B cell (primary cell): ENCODE measurements at places on chromosomes 3 and 15.

DNA sequence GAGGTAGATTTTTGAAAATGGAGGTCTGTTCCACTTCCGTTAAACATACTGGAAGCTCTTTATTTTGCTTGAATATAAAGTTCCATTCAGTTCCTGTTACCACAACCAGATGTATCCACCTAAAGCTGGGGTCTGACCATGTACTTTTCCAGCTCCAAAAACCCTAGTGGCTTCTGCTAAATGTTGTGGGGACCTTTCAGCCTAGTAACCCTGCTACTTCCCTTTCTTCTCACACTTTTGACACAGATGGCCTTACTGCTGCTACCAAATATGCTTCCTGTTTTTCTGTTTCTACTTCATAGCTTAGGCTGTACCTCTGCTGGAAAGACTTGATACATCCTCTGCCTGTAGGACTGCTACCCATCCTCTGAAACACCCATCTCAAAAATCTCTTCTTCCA is 87.8 kb downstream of the COL6A6 start:
- DNase-seq = no peak

GRCh38 chr3:129603991-129604749 is 2.3 kb downstream of the PLXND1 start:
- no peak for DNase-seq

GRCh38 chr15:42727750-42728381 is 9.1 kb downstream of the CDAN1 start:
- no peak for DNase-seq

DNA sequence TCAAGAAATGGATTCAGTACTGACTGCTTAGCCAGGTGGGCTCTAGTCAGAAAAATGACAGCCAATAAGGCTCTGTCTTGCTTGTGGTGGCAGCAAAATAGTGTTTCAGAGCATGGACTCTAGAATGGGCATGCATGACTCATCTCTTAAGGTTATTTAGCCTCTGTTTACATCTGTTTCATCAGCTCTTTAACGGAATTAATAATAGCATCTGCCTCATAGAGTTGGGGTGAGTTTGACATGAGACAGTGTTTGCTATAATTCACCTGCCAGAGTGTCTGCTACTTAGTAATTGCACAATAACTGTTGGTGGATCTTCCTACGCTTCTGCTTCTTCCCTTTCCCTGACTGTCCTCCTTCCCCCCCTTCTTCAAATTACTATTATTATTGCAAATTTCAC is 350.4 kb upstream of the SEMA6D start:
- DNase-seq = no peak

DNA sequence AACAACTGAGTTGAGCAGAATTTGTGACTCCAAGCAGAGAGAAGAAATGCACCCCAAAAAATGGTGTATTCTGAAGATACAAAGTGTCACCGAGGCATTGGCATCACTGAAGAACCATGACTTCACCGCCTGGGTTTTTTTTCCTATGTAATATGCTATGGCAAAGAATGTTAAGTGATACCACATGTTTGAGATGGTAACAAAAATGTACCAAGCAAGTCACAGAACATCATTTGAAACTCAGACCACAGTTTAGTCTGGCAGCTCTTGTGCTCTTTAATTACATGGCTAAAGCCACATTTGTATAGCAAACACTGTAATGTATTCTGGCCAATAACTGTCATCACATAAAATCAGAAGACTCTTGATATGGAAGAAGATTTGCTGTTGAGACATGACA is 323.5 kb downstream of the ULK4 start:
- no peak for DNase-seq

DNA sequence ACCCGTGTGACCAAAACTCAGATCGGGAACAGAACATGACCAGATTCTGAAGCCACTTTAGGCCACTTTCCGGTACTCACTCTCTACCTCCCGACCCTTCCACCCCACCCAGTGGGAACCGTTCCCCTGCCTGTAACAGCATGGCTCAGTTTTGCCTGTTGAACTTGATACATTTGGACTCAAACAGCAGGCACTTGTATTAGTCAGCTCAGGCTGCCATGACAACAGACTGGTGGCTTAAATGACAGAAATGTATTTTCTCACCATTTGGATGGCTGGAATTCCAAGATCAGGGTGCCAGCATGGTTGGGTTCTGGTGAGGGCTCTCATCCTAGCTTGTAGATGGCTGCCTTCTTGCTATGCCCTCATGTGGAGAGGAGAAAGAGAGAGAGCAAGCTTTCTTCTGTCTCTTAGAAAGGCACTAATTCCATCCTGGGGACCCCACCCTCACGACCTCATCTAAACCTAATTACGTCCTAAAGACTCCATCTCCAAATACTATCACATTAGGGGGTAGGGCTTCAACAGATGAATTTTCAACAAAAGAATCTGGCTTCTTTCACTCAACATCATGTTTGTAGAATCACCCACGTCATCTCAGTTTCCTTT is 9.3 kb upstream of the SSUH2 start:
- DNase-seq = no peak

DNA sequence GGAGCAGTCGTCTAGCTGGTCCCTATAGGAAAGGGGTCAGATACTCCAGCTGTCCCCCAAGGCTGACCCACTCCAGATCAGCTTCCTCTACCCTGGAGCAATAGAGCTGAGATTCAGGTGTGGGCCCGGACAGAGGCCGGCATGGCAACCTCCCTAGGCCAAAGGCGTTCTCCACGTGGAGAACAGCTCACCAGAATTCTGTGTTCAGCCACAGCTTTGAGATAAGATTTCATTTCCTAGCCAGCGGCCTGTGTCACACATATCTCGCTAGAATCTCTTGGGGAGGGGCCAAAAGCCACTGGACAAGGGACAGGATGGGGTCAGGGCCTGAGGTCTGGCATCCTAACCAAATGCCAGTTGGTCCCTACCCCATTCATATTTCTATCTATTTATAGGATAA is 20.1 kb downstream of the SRGAP3 start:
- DNase-seq = no peak

GRCh38 chr3:59367150-59367549 is 317.3 kb upstream of the CFAP20DC start:
- DNase-seq = no peak

GRCh38 chr3:37729119-37729518 is 132.6 kb upstream of the CTDSPL start:
- no peak for DNase-seq

DNA sequence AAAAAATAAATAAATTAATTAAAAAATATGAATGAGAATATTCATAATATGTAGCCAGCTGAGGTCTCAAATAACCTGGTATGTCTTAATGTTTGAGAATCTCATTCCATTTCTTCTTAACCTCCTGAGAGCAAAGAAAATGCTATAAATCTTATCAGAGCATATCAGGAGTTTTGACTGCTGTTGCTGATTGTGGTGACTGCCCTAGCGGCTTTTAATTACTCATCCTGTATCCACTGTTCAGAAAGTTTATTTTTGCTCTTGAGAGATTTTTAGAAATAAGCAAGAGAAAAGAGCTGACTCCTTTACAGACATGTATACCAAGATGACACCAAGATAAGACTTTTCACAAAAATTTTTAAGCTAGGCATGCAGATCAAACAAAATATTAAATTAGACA is 454.8 kb upstream of the CBLB start:
- no peak for DNase-seq

- no peak for DNase-seq
Observed at GRCh38 chr15:30068326-30068725, 14.4 kb upstream of the GOLGA8J start.
